ENCODE measurements at places on chromosomes 16 and 17.

- no peak for DNase-seq
These were observed 43.9 kb downstream of the NKD1 start for GRCh38 chr16:50591800-50592771.

DNA sequence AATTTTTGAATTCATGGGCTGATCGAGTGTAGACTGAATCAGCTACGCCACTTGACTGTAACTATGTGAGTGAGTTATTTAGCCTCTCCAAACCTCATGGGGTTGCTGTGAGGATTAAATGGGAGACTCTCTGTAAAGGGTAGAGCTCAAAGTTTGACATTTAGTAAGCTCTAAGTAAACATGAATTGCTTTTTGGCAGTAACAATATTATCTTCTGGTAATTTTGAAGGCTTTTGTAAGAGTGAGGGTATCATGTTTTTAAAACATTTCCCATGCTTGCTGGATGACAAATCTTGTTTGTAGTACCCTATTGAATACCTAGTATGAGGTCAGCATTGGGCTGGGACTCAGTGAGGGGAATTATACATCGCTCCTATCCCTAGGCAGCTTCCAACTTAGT lies 35.3 kb downstream of the MRTFB start:
- no peak for DNase-seq

- DNase-seq, result no peak
These were observed 21.9 kb downstream of the PARN start for GRCh38 chr16:14608111-14608566.

DNA sequence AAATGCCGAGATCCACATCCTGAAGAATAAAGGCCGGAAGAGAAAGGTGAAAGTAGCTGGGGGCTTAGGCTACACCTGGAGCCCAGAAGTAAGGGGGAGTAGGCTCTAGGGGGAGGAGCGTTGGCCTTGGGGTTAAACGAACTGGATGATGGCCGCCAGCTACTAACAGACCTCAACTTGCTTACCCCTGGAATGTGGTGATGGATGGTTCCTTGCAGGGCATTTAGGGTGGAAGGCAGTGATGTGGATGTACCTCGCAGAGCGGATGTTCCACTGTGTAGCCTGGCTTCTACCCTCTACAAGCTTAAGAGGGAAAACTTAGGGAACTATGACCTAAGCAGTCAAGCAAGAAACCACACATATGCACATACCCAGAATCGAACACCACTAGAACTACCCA lies 2.3 kb upstream of the MAZ start:
- DNase-seq, result no peak

DNA sequence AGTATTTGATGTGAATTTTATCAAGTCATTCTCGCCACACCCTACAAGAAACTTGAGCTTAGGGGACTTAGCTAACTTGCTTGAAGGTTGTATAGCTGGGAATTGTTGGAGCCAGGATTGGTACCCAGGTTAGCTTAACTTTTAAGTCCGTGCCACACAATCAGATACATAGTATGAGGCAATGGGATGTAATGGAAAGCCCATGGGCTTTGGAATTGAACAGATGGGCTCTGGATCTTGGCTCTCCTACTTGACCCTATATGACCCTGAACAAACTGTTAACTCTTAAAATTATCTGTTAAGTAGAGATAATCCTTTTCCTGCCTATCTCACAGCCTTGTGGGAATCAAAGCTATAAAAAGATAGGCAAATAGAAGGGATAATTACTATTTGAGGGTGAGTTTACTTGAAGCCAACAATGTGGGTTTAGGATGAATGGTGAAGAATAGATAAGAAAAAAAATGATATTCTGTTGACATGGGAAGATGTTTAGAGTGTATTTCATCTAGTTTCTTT lies 51.9 kb upstream of the CACNG3 start:
- DNase-seq, result no peak

Data from stimulated activated CD4-positive, alpha-beta T cell treated with anti-CD3 and anti-CD28 coated beads, Interleukin-15, amount 100 ng/mL, for 1 hour (primary cell).